ENCODE measurements at places on chromosomes 7 and 10. TPM values are rescaled to one million over a fixed set of nuclear protein-coding genes. Genes with fewer than 3 reads are reported as not detected.
A peak's percentile ranks its signal among the peaks of the same experiment; 100 is the strongest.

- DNase-seq = no peak
Measured at GRCh38 chr10:65950075-65950474, 975.8 kb upstream of the LRRTM3 start.

GRCh38 chr7:66170309-66171231 is 34.6 kb upstream of the TPST1 start:
- DNase-seq = peak; percentile 76

- DNase-seq = peak; percentile 15
Measured at GRCh38 chr10:101570428-101571270, 17.4 kb downstream of the POLL start.

DNA sequence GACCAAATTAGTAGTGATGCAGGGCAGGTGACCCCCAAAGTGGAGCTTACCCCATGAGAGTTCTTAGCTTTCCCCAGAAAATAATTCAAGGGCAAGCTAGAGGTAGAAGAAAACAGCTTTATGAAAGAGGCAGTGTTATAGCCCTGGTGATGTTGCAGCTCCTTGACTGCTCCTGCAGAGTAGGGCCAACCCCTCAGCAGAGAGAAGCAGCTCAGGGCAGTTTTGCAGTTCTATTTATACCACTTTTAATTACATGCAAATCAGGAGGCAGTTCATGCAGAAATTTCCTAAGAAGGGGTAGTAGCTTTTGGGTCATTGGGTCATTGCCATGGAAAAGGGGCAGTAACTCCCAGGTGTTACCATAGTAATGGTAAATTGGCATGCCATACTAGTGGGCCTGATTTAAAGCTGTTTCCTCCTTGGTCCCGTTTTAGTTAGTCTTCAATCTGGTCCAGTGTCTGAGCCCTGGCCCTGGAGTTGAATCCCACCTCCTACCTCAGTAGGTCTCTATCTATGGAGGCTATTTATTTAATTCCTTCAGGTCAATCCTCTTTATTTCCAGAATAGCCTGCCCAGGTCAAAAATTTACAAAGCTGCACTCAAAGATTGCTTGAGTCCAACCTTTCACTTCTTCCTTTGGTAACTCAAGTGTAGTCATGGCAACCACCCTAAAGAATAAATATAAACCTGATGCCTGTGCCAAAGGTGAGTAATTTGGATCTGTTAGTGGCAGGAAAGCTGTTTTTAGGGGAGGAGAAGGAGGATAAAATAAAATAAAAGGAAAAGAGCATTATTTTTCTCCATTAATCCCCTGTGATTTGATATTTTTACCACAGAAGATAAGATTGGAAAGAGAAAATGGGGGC is 29.5 kb downstream of the PLXDC2 start:
- no peak for DNase-seq

DNA sequence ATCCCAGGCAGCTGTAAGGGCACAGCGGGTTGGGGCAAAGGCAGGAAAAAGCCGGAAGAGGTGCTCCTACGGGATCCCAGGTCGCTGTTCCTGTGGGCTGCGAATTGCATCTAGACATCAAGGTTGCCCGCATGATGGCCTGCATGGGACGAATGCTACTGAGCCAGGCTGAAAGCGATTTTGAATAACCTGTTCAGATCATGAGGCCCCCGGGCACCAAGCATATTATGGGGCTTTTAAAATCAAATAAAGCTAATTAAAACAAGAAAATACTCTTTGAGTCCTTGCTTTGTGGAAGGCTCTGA is 37.1 kb downstream of the CAMK2B start:
- no peak for DNase-seq

DNA sequence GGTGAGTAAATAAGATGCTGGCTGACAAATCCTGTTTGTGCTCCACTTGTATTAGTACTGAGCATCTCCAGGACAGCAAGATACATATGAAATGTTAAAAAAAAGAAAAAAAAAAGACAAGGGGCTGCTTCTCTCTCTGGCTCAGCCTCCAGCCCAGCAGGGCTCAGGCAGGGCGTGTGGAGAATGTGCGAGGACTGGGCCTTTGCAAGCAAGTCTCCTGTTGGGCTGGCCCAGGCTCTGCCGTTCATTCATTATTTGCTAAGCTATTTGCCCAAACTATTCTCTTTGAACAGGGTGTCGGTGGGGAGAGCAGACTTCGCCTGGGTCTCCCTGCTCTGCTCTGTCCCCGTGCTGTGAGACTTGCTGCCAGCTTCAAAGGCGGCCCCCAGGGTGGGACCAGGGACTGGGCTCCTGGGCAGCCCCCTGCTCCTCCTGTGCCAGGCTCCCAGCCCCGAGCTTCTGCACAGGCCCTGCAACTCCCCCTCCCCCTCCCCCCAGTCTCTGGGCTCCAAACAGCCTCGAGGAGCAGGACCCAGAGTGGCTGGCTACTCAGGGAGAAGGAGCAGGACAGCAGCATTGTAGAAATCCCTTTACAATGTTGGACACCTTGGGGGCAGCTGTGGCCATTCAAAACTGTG is 25.6 kb upstream of the MGMT start:
- DNase-seq = no peak

DNA sequence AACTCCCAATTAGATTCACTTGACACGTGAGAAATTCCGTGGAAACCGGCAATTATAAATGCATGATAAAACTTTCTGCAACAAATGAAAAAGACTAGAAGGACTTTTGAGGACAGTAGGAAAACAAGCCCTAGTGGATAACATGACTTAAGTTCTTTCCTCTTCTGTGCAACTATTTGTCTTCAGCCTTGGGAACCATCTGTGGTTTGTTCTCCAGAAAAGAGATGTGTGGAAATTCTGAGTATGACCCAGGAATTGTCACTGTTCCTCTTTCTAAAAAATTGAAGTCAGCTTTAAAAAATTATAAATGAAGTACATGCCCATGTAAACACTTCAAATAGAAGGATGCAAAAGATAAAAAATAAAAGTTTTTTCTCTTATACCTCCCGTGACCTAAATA is 128.6 kb upstream of the SVIL start:
- no peak for DNase-seq

- DNase-seq = no peak
Measured at GRCh38 chr10:9868499-9868898, 1149.2 kb upstream of the CELF2 start.

DNA sequence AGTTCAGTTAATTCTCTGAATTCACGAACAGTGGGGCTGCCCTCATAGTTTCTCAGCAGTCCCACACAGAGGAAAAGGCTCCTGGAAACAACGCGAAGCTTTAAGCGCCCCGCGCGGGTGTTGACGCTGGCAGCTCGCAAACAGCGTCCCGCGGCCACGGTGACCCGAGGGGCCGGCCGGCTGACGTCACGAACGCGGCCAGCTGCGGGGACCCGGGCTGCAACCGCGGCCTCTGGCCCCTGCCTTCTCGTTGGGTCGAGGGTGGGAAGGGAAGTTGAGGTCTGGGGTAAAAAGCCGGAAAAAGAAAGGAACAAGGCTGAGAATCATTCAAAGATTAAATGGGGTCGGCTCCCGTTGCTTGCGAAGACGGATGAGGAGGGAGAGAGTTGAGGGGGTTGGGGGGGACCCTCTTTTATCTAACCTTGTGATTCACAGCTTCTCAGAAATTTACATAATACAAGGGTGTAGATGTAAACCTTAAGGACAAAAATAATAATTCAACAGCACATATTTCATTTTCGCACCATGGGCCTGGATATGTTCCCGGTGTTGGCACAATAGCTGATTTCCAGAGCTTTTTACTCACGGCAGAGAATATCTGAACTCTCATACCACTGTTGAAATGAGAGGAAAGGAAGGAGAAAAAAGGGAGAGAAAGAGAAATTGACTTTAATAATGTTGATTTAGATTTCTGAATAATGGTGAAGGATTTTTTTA is 7.3 kb upstream of the FEZF1 start:
- DNase-seq = peak; percentile 35

DNA sequence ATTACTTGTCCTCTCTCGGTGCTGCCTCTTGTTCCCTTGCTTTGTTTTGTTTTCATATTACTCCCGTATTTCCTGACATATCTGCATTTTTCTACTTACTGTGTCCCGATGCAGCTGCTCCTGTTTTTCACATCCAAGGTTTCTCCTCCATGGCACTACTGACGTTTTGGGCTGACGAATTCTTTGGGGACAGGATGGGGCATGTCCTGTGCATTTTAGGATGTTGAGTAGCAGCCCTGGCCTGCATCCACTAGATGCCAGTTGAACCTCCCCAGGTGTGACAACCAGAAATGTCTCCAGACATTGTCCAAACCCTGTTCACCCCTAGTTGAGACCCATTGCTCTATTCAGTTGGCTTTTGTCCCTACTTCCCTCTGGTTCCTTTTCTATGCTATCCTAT is 12.4 kb downstream of the ZNF789 start:
- DNase-seq = no peak

Gene ENO4
- polyA plus RNA-seq = 0.47 TPM

Gene PTF1A
- not detected for polyA plus RNA-seq

Gene HSPA14
- polyA plus RNA-seq = 7.8 TPM

Gene NODAL
- 0.04 TPM for polyA plus RNA-seq
